ENCODE measurements at places on chromosomes 1 and 21.

- DNase-seq: no peak
Measured at GRCh38 chr21:46304955-46305354, 18.7 kb downstream of the C21orf58 start.

DNA sequence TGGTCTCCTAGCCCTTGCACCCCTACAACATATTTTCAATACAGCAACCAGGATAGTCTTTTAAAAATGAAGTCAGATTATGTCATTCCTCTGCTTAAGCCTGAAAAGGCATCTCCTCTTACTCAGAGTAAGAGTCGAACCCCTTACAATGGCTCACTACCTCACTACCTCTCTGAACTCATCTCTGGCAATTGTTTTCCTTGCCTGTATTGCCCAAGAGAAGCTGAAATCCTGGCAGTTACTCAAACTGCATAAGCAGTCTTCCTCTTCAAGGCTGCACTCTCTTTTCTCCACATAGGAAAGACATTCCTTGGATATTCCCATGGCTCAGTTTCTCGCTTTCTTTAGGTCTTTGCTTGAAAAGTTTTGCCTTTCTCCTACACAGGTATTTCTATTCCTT lies 22.7 kb downstream of the CLDN8 start:
- DNase-seq: no peak

- DNase-seq: peak; percentile 69
Measured at GRCh38 chr1:61079296-61079897, 3.0 kb upstream of the NFIA start.

DNA sequence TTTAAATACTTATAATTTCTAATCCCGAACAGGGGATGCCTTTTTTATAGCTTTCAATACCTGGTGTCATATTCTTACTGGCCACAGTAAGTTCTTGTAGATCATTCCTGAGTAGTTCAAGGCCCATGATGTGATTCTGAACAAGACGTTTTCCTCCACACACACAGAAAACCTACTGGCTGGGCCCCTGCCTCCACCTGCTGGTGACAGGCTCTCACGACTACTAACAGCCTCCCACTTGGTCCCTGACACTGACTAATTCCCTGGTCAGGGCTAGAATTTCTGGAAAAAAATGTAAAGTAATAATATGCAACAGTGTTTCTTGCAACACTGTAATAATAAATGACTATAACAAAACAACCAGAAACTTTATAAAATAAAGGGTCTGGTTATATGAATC lies 50.4 kb upstream of the RIPK4 start:
- peak; percentile 46 for DNase-seq

- no peak for DNase-seq
Measured at GRCh38 chr1:169733924-169734323, at the start of gene SELE. TSS of gene SELE (minus strand) at chr1:169734079. CDS start at chr1:169733612, 467 bp downstream.

DNA sequence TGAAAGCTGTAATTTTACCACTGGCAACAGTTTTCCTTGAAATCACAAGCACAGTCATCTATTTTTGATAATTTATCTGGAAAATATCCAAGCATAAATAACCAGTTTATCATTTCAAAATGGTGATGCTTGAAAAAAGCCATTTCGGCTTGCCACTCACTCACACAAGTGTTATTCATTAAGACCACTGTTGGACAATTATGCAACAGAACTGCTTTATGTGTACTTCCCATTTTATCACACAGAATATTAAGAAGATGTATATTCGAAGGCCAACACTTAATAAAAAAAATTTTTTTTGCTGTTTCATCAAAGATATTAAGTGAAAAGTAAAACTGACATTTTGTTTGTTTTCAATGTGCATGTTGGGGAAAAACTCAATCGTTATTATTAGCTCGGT lies 62.3 kb downstream of the EIF4G3 start:
- DNase-seq: no peak

DNA sequence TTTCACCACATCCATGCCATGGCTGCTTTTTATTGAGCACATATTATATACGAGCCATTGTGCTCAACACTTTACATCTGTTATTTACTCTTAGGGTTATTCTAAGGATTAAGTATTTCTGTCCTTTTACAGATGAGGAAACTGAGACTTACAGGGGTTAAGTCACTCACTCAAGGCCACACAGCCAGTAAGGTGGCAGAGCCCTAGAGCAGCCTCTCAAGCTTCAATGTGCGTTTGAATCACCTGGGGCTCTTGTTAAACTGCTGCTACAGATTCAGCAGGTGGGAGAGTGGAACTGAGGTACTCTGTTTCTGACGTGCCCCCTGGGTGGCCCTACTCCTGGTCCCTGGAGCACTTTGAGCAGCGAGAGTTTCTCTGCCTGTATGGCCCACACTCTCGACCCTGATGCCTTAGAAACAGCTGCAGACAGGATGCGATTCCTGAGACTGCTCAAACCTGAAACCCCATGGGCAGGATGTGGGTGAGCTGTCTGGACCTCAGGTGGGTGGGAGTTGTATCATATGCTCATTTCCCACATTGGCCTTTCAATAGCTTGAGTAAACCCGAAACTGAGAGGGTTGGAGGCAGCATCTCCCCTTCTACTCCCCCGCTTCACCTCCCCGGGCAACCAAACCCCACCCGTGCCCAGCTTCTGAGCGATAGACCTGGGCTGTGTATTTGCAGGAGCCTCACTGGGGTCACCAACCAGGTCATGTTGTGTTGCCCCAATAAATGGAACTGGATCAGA lies 59.3 kb downstream of the MAN1C1 start:
- no peak for DNase-seq
